GDM1 (cell line): ENCODE measurements at places on chromosomes 4 and X.

GRCh38 chr4:154612472-154613414 lies at the start of gene FGG:
FGG (minus strand) TSS chr4:154612656; CDS start chr4:154612609, 47 bp downstream.
- DNase-seq, result no peak

GRCh38 chrX:38363046-38363445 lies 10.6 kb downstream of the OTC start:
- DNase-seq, result no peak

DNA sequence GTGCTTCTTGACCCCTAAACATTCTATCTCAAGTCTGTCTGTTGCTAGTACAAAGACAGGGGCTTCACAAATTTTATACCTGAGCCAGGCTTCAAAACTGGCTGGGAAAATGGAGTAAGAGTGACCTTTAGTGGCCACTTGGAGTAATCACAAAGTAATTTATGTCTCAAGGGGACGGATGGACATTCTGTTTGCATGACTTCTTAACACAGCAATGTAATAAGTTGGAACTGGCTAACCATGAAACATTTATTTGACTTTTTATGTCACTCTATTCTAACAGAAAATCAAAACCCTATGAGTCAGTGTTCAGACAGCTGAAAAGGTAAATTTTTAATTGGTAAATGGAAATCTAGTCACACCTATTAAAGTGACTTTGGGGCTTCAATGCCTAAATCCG lies 600.6 kb downstream of the ANKRD50 start:
- DNase-seq, result peak; percentile 1

DNA sequence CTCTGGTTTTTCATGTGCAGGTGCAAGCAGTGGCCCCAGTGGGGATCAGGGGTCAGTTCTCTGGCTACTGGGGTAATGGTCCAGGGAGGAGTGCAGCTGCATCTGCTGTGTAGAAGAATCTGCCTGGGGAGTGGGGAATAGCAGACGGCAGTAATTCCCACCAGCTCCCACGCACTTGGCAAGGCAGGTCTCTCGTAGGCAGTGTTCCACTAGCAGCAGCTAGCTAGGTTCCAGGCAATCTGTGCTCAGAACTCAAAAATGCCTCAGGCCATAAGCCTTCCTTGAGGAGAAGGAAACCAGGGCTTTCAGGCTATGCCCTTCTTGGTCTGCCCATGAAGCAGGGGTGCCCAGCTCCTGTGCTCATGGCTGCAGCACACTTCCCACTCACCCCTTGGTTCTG lies 38.8 kb downstream of the DCLK2 start:
- no peak for DNase-seq

DNA sequence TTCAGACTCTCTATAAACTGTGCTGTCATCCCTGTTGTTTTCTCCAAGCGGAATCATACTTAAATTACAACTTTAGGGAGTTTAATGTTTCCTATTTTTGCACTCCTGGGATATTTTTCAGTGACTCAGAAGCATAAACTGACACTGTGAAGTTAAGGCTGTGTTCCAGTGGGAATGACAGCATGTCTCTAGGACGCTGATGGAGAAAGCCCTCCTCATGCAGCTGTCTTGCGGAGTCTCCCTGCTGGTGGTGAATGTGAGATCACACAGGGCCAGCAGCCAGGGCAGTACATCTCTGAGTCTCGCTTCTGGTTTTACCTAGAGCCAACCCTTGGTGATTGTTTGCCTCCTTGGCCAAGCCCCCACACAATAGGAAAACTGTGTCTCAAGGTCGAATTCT lies 53.3 kb downstream of the NFKB1 start:
- DNase-seq, result no peak

GRCh38 chr4:189940178-189941004 lies at the start of gene FRG1:
FRG1 (plus strand) TSS chr4:189940872; CDS start chr4:189941010, 138 bp downstream.
- DNase-seq, result no peak

DNA sequence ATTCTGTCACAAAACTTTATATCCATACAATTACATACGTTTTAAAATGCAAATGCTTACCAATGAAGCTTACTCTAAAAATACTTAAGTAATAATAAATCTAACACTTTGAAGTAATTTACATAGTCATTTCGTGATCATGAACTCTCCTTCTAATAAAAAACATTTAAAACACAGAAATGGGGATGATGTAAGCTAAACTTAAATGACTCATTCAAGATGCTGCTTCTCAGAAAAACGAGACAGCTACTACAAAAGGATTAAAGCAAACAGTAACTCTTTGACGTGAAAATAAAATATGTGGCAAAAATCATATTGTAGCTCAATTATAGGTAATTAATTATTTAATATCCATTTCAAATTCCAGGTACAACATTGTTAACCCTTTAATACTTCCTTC lies 148.7 kb downstream of the FGF16 start:
- DNase-seq, result no peak
